ENCODE measurements at places on chromosomes 5 and 9.

- ATAC-seq, result no peak
Measured at GRCh38 chr5:177320879-177321278, 9.2 kb upstream of the MXD3 start.

DNA sequence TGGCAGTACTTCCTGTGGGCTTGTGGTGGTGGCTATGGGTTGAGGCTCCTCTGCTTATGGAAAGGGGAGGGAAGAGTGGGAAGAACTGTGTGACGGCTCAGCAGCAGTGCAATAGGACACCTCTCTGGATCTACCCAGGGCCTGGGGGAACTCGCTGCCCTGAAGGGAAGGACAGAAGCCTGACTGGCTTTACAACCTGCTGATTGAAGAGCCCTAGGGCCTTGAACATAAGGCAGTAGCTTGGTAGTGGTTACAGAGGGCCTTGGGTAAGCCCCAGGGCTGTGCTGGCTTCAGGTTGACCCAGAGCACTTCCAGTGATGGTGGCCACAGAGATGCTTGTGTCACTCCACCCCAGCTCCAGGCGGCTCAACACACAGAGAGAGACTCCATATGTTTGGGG is 5.5 kb downstream of the CCIN start:
- no peak for ATAC-seq

- no peak for ATAC-seq
Measured at GRCh38 chr5:179773686-179774040, 20.1 kb upstream of the LTC4S start.

- no peak for ATAC-seq
Measured at GRCh38 chr5:115641948-115642347, 16.1 kb upstream of the TMED7 start.

DNA sequence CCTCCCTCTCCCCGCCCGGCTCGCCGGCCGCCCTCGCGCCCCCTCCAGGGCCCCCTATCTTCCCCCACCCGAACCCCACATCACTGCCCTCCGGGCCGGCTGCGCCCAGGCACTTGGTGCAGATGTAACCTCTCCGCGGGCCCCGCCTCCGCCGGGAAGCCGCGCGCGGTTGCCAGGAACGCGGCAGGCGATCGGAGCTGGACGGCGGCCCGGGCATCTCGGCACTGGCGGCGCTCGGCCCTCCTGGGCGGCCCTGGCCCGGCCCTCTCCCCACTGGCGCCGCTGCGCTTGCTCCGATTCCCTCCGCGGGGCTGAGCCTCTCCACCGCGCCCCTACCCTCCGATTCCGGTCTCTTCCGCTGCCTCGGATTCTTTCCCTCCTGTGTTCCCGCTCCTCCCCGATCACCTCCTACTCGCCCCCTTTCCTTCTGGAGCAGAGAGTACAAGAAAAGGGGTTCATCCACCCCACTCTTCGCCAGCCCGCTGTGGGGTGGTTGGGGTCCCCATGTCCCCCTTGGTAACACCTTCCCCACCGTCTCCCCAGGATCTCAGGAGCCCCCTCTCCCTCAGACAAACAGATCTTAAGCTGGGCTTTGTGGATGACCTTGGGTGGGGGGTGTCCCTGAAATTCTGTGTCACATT is 70.6 kb downstream of the C9orf50 start:
- ATAC-seq, result no peak

DNA sequence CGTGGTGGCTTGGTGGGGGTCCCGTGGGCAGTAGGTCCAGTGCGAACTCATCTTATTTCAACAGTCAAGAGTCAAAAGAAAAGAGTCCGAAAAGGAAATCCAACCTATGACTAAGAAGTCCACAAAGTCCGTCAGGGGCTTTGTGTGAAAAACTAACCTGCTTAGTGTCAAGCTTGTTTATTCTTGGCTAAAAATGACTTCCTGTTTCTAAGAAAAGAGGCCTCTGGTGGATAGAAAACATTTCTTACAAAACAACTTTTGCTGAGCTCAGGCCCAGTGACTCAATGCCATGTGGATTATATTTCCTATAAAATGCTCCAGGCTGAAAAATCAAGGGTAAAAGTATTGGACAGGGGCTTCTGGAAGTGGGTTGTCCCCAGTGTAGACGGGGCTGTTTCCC is 105.9 kb downstream of the GADD45G start:
- no peak for ATAC-seq

GRCh38 chr9:128689293-128689774 is 312 bp downstream of the SET start:
- ATAC-seq, result peak; percentile 12

DNA sequence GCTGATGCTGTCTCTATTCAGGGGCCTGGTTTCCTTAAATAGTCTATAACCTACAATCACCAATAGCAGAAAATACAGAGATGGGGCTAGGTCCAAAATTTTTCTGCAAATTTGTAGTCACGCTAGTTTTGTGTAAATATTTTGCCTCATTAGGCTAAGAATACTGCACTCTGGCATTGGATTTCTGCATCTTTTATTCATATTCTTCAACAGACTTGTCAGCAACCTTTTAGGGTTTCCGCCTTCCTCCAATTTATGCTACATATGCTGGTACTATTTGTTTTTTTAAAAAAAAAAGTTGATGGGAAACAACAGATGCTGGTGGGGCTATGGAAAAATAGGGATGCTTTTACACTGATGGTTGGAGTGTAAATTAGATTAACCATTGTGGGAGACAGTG is 202.3 kb downstream of the GABRB2 start:
- ATAC-seq, result no peak

DNA sequence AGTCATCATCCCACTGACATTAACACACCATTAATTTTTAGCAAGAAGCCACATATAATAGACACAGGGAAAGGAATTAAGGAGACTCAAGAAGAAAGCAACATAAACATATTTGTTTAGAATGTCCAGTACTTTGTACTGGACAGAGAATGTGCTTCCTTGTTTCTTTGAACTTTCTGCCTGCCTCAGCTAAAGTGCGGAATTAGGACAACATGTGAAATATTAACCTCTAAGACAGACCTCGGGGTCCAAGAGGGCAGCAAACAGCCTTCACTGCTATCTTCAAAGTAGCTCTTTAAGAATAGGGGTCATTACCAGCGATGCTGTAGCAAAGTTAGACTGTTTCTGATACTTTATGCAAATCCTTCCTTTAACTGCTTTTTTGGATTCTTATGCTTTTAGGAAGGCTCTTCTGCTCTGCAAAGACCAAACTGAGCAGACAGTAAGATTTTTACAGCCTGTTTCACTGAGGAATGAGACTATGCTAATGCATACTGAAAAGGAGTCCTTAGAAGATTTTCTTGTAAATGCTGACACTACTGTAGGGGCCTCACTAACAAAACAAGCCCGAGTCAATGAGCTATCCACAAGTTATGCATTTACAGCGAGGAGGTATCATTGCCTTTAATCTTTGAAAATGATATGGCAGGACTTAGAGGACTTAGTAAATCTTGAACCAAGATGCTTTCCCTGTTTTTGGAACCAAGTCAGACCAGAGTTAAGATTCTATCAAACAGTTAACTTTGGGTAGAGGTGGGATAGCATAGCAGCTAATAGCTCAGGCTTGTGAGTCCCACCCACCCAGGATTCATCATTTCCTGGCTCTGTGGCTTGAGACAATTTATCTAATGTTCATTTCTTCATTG is 23.8 kb downstream of the DAB2 start:
- ATAC-seq, result no peak

GRCh38 chr9:88060746-88061145 is 77.5 kb downstream of the SPATA31C2 start:
- no peak for ATAC-seq

GRCh38 chr5:176863041-176863764 is 35.9 kb downstream of the HK3 start:
- ATAC-seq, result no peak

- ATAC-seq, result no peak
Measured at GRCh38 chr5:61168951-61169350, 6.7 kb upstream of the SMIM15 start.

GRCh38 chr9:82729141-82729540 is 333.8 kb downstream of the RASEF start:
- ATAC-seq, result no peak

DNA sequence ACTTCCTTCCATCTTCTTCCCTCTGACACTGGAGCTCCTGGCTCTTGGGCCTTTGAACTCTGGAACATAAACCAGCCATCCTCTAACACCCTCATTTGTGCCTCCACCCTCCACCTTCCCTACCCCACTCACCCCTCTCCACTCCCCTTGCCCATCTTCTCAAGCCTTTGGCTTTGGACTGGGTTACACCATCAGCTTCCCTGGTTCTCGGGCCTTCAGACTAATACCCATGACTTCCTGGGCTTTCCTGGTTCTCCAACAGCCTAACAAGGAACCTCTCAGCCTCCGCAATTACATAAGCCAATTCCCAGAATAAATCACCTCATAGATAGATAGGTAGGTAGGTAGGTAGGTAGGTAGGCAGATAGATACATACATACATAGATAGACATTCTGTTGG is 67.1 kb downstream of the FREM1 start:
- no peak for ATAC-seq

DNA sequence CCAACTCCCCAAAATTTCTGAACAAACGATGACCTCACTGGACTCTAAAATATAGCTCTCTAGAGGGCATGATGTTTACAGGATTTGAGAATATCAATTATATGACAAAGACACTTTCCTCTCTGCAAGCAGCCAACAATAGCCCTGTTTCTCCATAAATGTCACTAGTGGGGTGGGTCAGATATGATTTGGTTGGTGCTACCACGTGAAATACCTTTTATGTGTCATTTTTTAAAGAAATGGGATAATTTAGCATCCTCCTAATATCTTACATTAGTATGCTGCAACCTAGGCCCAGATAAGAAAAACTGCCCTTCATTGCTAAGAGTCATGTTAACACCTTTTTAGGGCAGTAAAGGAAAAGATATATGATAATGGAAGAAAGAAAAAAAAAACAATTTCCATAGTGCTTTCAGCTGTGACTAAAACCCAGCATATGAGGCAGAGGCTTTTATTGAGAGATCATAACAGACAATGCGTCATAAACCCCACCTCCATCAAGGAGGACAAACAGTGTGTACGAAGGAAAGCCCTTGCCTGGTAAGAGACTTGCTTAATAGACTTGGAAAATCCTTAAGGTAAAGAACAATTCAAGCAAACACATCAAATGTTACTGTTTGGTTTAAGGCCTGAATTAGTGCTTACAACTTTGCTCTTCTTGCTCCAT is 372.4 kb upstream of the PAPPA start:
- ATAC-seq, result no peak

GRCh38 chr5:33688526-33688925 is 203.3 kb downstream of the ADAMTS12 start:
- ATAC-seq, result no peak

GRCh38 chr9:13175732-13176131 is 103.8 kb downstream of the MPDZ start:
- ATAC-seq, result no peak

- ATAC-seq, result no peak
Measured at GRCh38 chr9:36765077-36765390, 192.3 kb downstream of the MELK start.

DNA sequence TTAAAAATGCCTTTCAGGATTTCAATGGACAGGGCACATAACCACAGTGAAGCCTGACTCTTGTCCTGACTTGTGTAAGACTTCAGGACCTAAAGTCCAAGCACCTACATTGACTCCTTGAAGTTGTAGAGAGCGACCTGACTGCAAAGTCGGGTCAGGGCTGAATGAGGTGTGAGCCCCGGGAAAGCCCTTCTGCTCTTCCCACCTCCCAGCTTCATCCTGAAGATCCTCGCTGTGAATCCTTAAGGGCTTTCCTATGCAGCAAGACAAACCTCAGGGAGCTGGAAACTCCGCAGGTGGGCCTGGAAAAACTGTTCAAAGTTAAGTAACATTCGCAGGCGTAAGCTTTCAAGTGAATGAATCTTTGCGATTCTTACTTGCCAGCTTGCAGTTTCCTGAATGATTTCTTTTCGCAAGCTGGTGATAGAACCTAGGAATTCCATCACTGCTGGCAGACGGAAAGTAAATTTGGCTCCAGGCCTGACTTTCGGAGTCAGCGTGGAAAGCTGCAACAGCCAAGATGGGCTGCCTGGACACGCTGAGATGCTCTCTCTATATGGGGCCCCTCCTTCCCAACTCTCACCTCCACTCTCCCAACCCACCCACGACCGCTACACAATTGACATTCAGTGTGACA is 10.9 kb downstream of the SEMA5A start:
- ATAC-seq, result no peak

GRCh38 chr9:92509050-92509449 is 26.7 kb downstream of the ECM2 start:
- ATAC-seq, result no peak

DNA sequence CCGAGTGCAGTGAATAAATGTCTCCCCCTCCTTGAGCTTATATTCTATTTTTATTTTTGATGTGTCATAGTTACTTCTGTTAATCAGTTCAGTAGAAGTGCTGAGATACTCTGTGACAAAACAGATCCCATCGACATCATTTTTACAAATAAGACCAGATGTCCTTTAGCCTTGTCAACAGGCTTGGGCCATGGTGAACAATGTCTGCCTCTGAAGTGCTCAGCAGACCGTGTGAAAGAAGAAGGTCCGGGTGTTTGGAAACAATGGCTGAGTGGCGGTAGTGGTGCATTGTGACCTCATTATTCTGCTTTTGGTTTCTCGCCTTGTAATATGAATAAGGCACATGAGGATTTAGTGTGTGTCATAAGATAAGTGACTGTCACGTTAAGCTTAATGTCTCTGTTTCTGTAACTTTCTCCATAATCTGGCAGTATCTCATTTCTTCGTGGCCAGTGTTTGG is 71.2 kb downstream of the SYK start:
- ATAC-seq, result no peak

GRCh38 chr5:89342106-89342876 is 459.3 kb upstream of the MEF2C start:
- ATAC-seq, result no peak

DNA sequence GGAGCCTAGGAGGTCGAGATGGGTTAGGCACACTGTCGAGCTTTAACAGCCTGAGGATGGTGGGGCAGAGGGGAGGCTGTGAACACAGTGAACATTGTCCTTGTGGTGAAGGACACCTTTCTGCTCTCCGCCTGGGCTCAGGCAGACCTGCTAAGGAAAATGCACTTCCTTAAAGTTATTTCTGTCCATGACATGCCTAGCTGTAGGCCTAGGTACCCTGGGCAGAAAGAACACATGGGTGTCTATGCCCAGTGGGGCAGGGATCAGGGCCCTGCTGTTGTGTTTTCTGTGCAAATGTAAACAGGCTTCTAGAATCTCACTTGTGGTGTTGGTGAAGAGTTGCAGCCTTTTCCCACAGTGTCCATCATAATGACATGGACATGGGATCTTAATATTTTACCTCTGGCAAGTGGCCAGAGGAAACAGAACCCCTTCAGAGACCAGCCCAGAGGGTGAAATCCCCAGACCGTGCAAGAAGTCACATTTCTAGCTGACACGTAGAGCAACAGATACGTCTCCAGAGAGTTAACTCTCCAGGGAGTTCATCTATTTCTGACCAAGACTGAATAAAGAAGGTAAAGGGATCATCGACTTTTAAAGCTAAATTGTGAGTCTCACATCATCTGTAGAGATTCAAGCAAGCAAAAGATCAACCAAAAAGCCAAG is 79.2 kb downstream of the C9orf152 start:
- ATAC-seq, result no peak

All from activated CD4-positive, CD25-positive, alpha-beta regulatory T cell treated with anti-CD3 and anti-CD28 coated beads, Interleukin-2, amount 50 U/mL, for 24 hours (primary cell).